ENCODE measurements at places on chromosomes 11 and 22.
A peak's percentile ranks its signal among the peaks of the same experiment; 100 is the strongest.

DNA sequence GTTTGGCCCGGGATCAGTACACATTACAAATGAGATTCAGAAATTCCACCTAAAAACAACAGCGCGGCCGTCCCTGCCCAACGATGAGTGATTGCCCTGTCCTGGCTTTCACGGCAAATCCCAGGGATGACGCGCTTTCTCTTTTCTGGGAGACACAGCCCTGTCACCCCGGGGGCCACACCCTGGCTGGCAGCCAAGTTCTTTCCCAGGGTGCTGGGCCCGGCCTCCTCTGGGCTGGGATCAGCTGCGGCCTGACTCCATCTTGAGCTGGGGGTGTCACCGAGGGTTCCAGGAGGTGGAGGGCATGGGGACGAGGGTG lies 82.7 kb downstream of the FBLN1 start:
- DNase-seq: no peak

DNA sequence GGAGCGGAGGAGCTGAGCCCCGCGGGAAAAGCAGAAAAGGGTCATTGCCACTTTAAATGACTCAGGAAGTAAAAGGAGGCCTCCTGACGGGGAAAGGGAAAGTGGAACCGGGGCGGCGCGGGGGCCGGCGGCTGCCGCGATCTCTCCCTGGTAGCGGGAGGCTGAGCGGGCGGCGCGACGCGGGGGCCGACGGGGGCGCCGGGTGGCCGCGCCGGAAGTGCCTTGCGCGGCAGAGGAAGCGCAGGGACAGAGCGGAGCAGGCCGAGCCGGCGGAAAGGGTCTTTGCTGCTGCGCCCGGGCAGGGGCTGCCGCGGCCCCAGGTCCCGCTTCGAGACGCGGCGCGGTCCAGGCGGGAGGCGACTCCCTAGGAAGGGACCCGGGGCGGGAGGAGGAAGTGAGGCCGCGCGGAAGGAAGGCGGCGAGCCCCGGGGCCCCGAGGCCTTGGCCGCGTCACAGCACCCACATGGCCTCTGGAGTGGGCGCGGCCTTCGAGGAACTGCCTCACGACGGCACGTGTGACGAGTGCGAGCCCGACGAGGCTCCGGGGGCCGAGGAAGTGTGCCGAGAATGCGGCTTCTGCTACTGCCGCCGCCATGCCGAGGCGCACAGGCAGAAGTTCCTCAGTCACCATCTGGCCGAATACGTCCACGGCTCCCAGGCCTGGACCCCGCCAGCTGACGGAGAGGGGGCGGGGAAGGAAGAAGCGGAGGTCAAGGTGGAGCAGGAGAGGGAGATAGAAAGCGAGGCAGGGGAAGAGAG lies at the start of gene TRIM44:
TRIM44 (plus strand) TSS at position 127 of the 759 bp plus-strand sequence; CDS start at position 464, 337 bp downstream.
- DNase-seq: peak; percentile 66

GRCh38 chr11:35177370-35177769 lies 38.4 kb downstream of the CD44 start:
- no peak for DNase-seq

DNA sequence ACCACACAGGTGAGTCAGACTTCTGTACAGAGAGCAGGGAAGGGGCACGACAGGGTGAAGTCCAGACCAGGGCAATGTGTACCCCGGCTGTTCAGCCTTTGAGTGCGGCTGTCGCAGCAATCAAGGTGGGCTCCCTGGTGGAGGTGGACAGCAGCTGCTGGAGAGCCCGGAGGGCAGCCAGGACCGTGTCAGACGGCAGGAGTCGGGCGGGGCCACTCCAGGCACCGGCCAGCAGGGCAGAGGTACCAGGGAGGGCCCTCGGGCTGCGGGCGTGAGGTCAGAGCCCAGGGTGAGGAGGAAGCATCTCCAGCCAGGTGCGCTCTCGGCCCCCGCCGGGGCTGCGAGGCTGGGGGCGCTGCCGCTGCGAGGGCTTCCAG lies 802 bp upstream of the PIM3 start:
- DNase-seq: no peak

- DNase-seq: no peak
Observed at GRCh38 chr11:61963016-61963281, 4.5 kb downstream of the FTH1 start.

DNA sequence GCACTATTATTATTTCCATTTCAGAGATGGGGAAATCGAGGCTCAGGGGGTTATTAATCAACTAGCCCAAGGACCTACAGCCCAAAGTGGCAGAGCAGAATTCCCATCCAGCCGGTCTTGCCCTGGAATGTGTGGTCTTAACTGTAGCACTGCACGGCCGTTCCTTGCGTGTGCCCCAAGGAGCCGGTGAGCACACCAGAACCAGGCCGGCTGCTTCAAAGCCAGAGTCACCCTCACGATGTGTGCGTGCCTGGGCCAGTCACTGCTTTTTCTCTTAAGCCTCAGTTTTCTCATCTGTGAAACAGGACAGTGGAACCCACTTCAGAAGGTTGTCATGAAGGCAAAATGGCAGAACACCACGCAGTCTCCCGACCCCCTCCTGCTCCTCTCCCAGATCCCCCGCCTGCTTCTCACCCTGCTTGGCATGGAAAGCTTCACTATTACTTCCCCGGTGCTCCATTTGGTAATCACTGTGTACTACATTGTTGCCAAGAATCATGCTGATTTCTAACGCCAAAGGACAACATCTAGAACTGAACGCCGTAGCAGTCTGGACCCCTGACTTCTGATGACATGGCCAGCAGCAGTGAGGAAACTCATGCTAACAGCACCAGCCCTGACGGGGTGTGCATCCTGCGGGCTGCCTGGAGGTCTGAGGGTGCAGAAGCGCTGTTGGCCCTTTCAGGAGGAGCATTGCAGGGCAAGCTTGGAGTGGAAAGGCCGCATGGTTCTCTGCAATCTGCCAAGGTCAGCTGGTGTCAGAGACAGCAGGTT lies 106.8 kb upstream of the B3GAT1 start:
- no peak for DNase-seq

- no peak for DNase-seq
Observed at GRCh38 chr11:44842220-44842619, 108.5 kb downstream of the TP53I11 start.

Measured in stimulated activated CD8-positive, alpha-beta memory T cell treated with anti-CD3 and anti-CD28 coated beads, Interleukin-12 subunit alpha, Interleukin-12 subunit beta, amount 100 ng/mL, for 1 hour (primary cell).